Neural progenitor cell (in vitro differentiated cells): ENCODE measurements at places on chromosomes 2 and 18.

- no peak for DNase-seq
These were observed 44.9 kb downstream of the RBBP8 start for GRCh38 chr18:22977847-22978701.

DNA sequence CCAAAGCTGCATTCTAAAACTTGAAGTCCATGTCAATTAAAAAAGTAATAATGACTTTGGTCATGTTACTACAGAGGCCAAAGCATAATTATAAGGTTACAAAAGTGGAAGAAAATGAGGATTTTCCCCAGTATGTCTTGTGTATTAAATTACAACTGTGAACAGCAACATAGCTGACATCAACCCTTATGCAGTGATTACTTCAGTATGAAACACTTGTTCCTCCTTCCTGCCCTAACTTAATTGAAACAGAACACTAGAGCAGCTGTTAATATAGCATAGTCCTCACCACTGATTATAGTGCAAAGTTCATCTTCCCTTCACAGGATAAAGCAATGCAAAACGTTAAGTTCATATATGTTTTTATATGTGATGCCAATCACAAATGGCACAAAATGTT is 29.9 kb downstream of the EPB41L3 start:
- DNase-seq = no peak

DNA sequence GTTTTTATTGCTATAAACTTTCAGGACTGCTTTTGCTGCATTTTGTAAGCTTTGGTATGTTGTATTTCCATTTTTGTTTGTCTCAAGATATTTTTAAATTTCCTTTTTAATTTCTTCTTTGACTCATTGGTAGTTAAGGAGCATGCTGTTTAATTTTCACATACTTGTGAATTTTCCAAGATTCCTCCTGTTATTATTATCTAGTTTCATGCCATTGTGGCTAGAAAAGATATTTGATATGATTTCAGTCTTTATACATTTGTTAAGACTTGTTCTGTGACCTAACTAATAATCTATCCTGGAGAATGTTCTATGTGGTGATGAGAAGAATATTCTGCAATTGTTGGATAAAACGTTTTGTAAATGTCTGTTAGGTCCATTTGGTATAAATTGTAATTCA is 62.1 kb downstream of the NUP35 start:
- no peak for DNase-seq

- no peak for DNase-seq
These were observed 16.7 kb downstream of the BMP10 start for GRCh38 chr2:68854476-68854875.

- peak; percentile 71 for DNase-seq
These were observed 105.2 kb downstream of the NETO1 start for GRCh38 chr18:72762515-72763122.

- DNase-seq = no peak
These were observed 23.9 kb downstream of the DYSF start for GRCh38 chr2:71477231-71477691.

GRCh38 chr18:50751947-50752346 is 67.9 kb downstream of the MRO start:
- no peak for DNase-seq

DNA sequence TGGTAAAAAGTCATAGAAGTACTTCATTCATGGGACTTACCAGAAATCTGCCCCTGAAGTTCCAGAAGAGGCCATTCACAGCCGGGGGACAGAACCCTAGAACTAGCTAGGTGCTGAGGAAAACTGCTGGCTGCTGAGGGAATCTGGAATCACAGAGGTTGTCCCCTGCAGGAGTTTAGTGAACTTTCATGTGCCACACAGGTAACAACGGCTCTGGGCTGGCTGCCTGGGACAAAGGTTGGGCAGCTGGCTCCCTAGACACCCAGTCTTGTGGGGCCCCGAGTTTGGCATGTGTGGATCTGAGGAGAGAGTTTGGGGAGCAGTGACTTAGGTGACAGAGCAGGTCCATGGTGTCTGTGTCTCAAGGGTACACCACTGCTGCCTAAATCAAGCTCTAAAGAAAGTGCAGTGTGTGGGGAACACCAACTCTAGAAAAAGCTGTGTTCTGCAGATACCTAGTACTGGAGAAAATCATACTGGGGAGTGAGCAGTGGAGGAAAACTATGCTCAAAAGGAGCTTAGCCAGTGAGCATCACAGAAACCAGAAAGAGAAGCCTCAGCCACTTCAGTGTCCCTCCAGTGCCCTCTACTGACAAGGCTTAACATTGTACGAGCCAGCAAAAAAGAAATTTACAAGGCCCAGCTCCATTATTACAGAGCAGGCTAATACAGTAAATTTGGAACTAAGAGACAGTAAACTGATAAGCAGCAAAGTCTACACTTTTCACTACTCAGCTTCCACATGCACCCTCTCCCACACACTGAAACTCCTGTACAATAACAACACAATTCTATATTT is 15.2 kb downstream of the GALNT3 start:
- peak; percentile 28 for DNase-seq

GRCh38 chr2:234447189-234447588 is 49.7 kb downstream of the ARL4C start:
- DNase-seq = no peak

DNA sequence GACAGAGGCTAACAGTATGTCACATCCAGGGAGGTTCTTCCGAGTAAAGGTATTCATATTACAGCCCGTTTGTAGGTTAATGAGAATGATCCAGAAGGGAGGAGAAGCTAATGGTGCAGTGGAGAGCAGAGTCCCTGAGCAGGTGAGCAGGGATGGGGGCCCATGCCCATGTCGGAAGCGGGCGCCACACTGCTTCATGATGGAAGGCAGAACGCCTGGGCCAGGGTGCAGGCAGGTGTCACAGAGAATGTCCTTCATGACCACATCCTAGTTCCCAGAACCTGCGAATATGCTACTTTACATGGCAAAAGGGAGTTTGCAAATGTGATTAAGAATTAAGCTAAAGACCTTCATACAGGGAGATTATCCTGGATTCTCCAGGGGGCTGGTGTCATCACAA is 4.0 kb downstream of the HES6 start:
- no peak for DNase-seq

- DNase-seq = peak; percentile 36
These were observed 254.3 kb downstream of the ACKR3 start for GRCh38 chr2:236823963-236824362.

GRCh38 chr2:23008440-23008839 is 376.5 kb upstream of the KLHL29 start:
- DNase-seq = no peak

DNA sequence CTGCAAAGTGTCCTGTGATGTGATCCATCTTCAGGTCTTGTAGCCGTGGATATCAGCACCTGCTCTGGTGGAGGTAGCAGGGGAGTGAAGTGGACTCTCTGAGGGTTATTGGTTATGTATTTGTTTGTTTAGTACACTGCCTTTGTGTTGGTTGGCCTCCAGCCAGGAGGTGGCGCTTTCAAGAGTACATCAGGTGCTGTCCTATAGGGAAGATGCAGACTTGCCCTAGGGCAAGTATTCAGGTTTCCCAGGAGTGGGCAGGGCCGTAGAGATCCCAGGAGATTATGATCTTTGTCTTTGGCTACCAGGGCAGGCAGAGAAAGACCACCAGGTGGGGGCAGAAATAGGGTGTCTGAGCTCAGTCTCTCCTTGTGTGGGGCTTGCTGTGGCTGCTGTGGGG is 411.8 kb downstream of the SOX11 start:
- no peak for DNase-seq
